ENCODE measurements at places on chromosomes 3 and 15. TPM values are rescaled to one million over a fixed set of nuclear protein-coding genes. Genes with fewer than 3 reads are reported as not detected.

DNA sequence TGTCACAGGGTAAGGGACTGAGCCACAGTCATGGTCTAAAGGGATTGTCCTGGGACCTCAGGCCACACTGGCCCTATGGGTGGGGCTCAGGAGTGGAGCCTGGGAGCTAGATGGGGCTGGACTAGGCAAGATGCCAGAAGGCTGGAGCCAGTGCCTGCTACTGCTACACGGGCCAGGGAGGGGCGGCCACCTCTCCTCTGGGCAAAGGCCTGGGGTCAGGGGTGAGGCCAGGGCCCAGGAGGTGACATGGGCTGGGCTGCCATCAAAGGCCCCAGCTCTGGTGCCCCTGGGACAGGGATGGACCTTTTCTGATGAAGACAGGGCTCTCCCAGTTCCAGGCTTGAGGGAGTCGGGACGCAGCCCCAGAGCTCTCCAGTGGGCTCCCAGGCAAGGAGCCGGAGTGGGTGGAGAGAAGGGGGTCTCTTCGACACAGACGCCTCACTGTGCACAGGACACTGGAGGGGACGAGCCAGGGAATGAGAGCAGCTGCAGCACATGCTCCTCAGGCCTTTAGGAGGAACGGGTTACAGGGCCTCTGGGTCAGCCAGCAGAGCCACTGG lies 62.1 kb upstream of the IQSEC1 start:
- no peaks in the 10 kb centered on the region for H3K27me3 ChIP-seq
- DNase-seq = no peak
- no peaks in the 10 kb centered on the region for H3K36me3 ChIP-seq
- no peaks in the 10 kb centered on the region for H3K4me1 ChIP-seq
- no peak overlapping the region for H3K4me3 ChIP-seq

CCR8 gene
- total RNA-seq = not detected

DNA sequence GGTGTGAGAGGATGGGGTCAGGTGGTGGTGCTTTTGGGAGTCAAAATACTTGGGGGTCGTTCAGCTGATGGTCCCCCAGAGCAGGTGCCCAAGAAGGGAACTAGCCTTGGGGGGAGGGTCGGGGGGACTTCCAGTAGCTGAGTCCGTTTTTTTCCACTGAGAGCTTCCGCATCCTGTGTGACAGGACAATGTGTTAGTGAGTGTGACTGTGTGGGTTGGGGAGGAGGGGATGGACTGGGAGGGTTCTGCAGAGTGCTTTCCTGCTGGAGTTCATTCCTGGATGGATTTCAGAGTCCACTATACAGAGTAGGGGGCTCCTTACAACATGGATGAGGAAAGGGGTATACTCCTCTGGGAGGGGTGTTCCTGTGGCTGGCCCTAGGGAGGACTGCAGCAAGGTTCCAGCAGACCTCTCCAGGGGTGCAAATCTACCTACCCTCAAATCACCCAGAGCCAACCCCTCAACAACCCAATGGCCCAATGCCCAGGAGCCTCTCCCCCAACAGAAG lies 601 bp upstream of the HYAL2 start:
- H3K36me3 ChIP-seq = no peaks in the 10 kb centered on the region
- DNase-seq = no peak
- peaks cover 48% of the 10 kb centered on the region for H3K4me1 ChIP-seq
- H3K4me3 ChIP-seq = no peak overlapping the region

RAB11A gene
- 307 TPM for total RNA-seq
